ENCODE measurements at places on chromosomes 2 and 18. TPM values are rescaled to one million over a fixed set of nuclear protein-coding genes. Genes with fewer than 3 reads are reported as not detected.
A peak's percentile ranks its signal among the peaks of the same experiment; 100 is the strongest.

Gene IL36G
- not detected for total RNA-seq

- H3K27ac ChIP-seq, result no peak overlapping the region
- DNase-seq, result no peak
- H3K4me3 ChIP-seq, result no peak overlapping the region
- H3K4me1 ChIP-seq, result no peaks in the 10 kb centered on the region
- H3K27me3 ChIP-seq, result no peaks in the 10 kb centered on the region
These were observed 24.9 kb downstream of the HTR2B start for GRCh38 chr2:231099918-231100317.

Gene ERFE
- total RNA-seq, result not detected

GRCh38 chr2:201188449-201188848 is 5.5 kb downstream of the CASP10 start:
- no peaks in the 10 kb centered on the region for H3K27me3 ChIP-seq
- no peak for DNase-seq
- H3K36me3 ChIP-seq, result peaks cover 29% of the 10 kb centered on the region
- H3K27ac ChIP-seq, result peak overlapping the region; percentile 13

GRCh38 chr18:78816916-78817315 is 162.7 kb upstream of the SALL3 start:
- DNase-seq, result no peak
- H3K27ac ChIP-seq, result no peak overlapping the region
- H3K27me3 ChIP-seq, result peaks cover 7% of the 10 kb centered on the region
- no peaks in the 10 kb centered on the region for H3K4me1 ChIP-seq

DNA sequence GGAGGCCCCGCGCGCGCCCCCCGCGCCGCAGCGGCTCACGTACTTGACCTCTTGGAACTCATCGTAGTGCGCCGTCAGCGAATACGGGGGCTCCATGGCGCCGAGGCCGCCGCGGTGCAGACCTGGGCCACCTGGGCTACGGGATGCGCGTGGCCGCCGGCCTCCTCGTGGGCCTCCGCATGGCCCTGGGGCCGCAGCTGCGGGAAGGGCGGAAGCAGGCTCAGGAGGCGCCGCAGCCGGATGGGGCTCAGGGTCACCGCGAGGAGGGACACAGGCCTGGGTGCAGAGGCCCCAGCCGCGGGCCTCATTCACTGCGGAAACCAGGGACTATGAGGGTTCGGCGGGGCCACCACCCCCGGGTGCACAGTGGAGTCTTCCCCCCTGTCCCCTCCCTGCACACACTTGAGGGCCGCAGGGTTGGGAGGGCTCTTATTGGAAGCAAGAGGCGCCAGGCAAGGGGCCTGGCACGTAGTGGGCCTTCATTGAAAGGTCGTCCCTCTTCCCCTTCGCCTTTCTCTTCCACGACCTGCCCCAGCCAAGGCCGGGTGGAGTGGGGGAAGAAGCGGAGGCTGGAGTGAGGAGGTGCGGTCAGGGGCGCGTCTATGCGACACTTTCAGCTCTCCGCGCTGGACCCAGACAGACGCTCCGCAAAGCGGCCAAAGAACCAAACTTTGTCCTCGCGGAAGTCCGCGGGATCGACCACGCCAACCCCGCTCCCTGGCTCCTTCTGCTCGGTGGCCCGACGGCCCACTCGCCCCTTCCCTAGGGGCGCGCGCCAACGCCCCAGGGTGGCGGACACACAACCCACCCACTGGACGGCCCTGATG is 863 bp downstream of the ECEL1 start:
- no peaks in the 10 kb centered on the region for H3K27me3 ChIP-seq
- H3K4me3 ChIP-seq, result peak overlapping the region; percentile 11
- DNase-seq, result no peak
- no peaks in the 10 kb centered on the region for H3K36me3 ChIP-seq

- H3K36me3 ChIP-seq, result no peaks in the 10 kb centered on the region
- no peak for DNase-seq
- H3K27ac ChIP-seq, result no peak overlapping the region
These were observed 40.6 kb upstream of the GPAT2 start for GRCh38 chr2:96075199-96075771.

Gene AMER3
- not detected for total RNA-seq

- peaks cover 21% of the 10 kb centered on the region for H3K27me3 ChIP-seq
- H3K36me3 ChIP-seq, result no peaks in the 10 kb centered on the region
- H3K27ac ChIP-seq, result no peak overlapping the region
- H3K4me1 ChIP-seq, result peaks cover 14% of the 10 kb centered on the region
These were observed 73.9 kb upstream of the UXS1 start for GRCh38 chr2:106267997-106268396.

Gene C2orf78
- not detected for total RNA-seq

- no peak overlapping the region for H3K27ac ChIP-seq
- H3K36me3 ChIP-seq, result no peaks in the 10 kb centered on the region
- no peak overlapping the region for H3K4me3 ChIP-seq
- H3K27me3 ChIP-seq, result no peaks in the 10 kb centered on the region
These were observed 42.8 kb upstream of the IL1R1 start for GRCh38 chr2:102099536-102100298.

DNA sequence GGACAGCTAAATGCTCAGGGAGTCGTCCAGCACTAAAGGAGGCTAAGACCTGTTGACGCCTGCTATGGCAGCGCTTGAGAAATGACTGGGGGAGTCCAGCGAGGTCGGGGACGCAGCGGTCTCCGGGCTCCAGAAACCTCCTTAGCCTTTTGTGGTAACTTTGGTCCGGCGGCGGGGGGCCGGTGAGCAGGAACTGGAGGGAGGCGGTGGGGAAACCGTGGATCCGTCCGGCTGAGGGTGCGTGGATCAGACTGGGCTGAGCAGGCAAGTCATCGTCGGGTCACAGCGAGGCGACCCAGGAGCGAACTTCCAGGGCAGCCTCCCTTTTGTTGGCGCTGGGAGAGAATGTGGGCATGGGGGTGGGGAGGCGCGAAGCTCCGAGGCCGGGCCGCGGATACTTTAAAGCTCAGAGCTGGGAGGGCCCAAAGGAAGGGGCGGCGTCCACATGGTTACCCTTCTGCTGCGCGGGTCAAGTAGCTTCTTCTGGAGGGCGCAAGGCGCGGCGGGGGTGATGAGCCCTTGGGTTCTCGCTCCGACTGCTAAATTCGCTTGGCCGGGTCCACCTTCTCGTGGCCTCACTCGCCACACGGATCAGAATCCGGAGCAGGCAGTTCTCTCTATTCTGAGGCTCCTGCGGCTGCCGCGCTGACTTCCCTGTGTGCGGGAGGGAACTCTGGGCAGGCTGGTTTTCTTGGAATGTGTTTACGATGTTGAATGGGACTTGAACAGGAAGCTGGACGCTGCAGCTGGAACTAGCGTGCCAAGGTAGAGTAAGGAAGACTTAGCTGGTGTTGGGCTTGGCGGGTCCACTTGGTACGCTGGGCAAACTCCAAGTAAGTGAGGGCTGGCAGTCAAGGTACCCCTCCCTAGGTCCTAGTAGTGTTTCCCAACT is 920 bp downstream of the GULP1 start:
- H3K27me3 ChIP-seq, result peaks cover 7% of the 10 kb centered on the region
- H3K27ac ChIP-seq, result no peak overlapping the region
- no peaks in the 10 kb centered on the region for H3K36me3 ChIP-seq

GRCh38 chr2:241560883-241561474 is 2.4 kb downstream of the BOK start:
- H3K4me3 ChIP-seq, result no peak overlapping the region
- peaks cover 44% of the 10 kb centered on the region for H3K27me3 ChIP-seq
- H3K36me3 ChIP-seq, result no peaks in the 10 kb centered on the region
- H3K27ac ChIP-seq, result no peak overlapping the region

- no peak within 1 kb of the TSS for H3K27ac ChIP-seq
- H3K4me3 ChIP-seq, result no peak within 1 kb of the TSS
- no peak for DNase-seq
These were observed at the start of gene SERPINB7 for GRCh38 chr18:63775166-63775730. Gene SERPINB7, plus strand, starts transcription at chr18:63775418. Its CDS starts 6,955 bp downstream, at chr18:63782373.

- no peak overlapping the region for H3K27ac ChIP-seq
- H3K4me1 ChIP-seq, result peaks cover 35% of the 10 kb centered on the region
- no peak overlapping the region for H3K4me3 ChIP-seq
These were observed 1.8 kb upstream of the IAH1 start for GRCh38 chr2:9472511-9472910.

GRCh38 chr2:241615522-241616052 is 21.4 kb downstream of the THAP4 start:
- H3K4me3 ChIP-seq, result no peak overlapping the region
- no peaks in the 10 kb centered on the region for H3K27me3 ChIP-seq
- DNase-seq, result no peak
- no peak overlapping the region for H3K27ac ChIP-seq

Gene SPATS2L
- total RNA-seq, result 8.6 TPM

DNA sequence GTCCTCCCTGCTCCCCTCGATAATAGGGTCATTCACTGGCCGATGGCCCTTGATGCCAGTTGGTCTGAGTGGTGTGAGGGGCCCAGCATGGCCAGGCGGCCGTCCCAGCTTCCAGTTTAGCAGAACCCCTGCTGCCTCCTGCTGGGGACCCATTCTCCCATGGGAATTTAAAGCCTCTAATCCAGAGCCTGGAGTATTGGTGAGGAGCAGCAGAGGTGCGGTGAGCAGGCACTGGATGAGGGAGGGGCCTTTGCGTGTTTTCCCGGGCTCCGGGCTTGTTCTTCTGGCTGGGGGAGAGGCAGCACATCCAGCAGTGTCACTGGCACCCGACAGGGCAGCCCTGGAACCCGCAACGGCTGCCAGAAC is 17.4 kb downstream of the KCNIP3 start:
- DNase-seq, result no peak
- H3K4me3 ChIP-seq, result no peak overlapping the region
- H3K4me1 ChIP-seq, result no peaks in the 10 kb centered on the region
- no peak overlapping the region for H3K27ac ChIP-seq
- H3K27me3 ChIP-seq, result no peaks in the 10 kb centered on the region
- H3K36me3 ChIP-seq, result no peaks in the 10 kb centered on the region

DNA sequence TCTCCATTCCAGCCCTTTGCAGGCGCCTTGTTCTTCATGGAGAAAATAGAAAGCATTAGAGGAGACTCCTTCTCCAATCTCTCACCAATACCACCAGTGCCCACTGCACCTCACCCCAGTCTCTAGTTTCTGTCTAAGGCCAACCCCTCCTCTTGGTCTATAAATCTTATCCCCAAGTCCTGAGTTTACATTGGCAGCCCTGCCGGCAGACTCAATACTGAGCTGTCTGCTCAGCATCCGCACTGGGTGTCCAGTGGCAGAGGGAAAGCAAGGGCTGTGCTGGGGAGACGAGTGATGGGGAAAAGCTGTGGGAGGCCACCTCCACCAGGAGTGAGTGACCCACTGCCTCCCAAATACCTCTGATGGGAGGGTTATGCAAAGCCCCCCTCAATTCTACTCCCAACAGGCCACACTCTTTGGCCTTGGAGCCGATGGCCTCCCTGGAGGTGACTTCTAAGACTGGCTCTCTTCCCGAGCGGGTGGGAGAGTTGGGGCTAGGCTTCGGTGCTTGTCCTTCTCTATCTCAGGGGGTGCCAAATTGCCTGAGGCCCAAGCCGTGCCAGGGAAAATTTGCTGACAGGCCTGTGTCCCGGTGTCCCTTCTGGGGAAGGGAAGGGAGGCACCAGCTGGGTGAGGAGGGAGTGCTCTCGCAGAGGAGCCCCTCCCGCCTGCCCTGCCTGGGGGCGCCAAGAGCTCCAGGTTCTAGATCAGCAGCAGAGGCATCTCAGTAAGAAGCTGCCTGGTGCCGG is 165.2 kb upstream of the MSH6 start:
- DNase-seq, result no peak
- no peak overlapping the region for H3K27ac ChIP-seq
- H3K36me3 ChIP-seq, result no peaks in the 10 kb centered on the region
- H3K27me3 ChIP-seq, result no peaks in the 10 kb centered on the region
- no peaks in the 10 kb centered on the region for H3K4me1 ChIP-seq

DNA sequence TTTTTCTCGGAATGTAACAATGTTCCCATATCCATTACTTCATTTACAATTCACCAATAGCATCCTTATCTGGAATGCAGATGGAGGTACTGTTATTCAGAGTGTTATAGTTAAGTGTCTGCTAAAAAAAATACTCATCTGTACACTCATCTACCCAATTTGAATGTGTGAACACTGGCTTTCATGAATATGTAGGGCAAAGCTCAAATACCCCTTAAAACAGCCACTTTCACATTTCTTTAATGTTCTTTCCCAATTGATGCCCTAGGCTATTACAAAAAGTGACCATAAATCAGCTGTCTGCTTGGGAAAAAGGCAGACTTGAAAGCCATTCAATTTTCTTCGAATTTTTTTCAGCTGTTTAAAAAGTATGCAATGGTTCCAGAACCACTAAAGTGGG is 796.3 kb upstream of the FSHR start:
- H3K4me3 ChIP-seq, result no peak overlapping the region
- H3K4me1 ChIP-seq, result no peaks in the 10 kb centered on the region

DNA sequence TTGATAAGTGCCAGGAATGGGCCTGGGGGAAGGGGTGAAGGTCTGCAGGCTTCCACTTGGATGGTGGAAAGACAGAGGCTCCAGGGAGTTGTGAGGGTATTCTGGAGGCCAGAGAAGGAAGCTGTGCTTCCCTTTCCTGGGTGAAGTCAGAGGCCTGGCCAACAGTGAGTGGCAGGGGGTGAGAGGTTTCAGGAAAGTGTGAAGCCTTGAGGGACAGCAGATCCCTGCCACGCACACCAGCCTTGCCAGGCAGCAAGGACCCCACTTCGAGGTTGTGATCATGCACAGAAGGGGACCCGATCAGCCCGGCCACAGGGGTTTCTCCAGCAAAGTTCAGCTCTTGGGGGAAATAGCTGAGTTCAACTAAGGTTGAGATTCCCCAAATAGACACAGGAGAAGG is 66.5 kb downstream of the SMAD7 start:
- no peaks in the 10 kb centered on the region for H3K36me3 ChIP-seq
- H3K27me3 ChIP-seq, result no peaks in the 10 kb centered on the region

Gene ANKRD29
- 0.36 TPM for total RNA-seq

GRCh38 chr2:85061896-85062295 is 71.3 kb upstream of the TCF7L1 start:
- no peak overlapping the region for H3K4me3 ChIP-seq
- no peak overlapping the region for H3K27ac ChIP-seq
- no peaks in the 10 kb centered on the region for H3K36me3 ChIP-seq
- no peaks in the 10 kb centered on the region for H3K4me1 ChIP-seq
- H3K27me3 ChIP-seq, result peaks cover 22% of the 10 kb centered on the region

- H3K27me3 ChIP-seq, result peaks cover 15% of the 10 kb centered on the region
- no peaks in the 10 kb centered on the region for H3K4me1 ChIP-seq
- no peak overlapping the region for H3K27ac ChIP-seq
- no peaks in the 10 kb centered on the region for H3K36me3 ChIP-seq
These were observed 115.6 kb upstream of the AGAP1 start for GRCh38 chr2:235378246-235378645.

Gene ANKRD30BL
- total RNA-seq, result not detected

Gene OXER1
- 0.22 TPM for total RNA-seq

All from T-cell (primary cell).